ENCODE measurements at places on chromosomes 2 and 18. TPM values are rescaled to one million over a fixed set of nuclear protein-coding genes. Genes with fewer than 3 reads are reported as not detected.
A peak's percentile ranks its signal among the peaks of the same experiment; 100 is the strongest.

Gene CENPA
- not detected for total RNA-seq

Gene CHRNG
- not detected for total RNA-seq

Gene LYPD6B
- total RNA-seq: 10.1 TPM

Gene NDC80
- 3.9 TPM for total RNA-seq

Gene SLC5A7
- total RNA-seq: 1.7 TPM

- DNase-seq: no peak
Measured at GRCh38 chr2:237669283-237669627, 41.9 kb downstream of the LRRFIP1 start.

- DNase-seq: no peak
Measured at GRCh38 chr2:233029321-233029720, 3.2 kb upstream of the NEU2 start.

- no peak for DNase-seq
Measured at GRCh38 chr2:201128933-201129505, 13.1 kb downstream of the CFLAR start.

DNA sequence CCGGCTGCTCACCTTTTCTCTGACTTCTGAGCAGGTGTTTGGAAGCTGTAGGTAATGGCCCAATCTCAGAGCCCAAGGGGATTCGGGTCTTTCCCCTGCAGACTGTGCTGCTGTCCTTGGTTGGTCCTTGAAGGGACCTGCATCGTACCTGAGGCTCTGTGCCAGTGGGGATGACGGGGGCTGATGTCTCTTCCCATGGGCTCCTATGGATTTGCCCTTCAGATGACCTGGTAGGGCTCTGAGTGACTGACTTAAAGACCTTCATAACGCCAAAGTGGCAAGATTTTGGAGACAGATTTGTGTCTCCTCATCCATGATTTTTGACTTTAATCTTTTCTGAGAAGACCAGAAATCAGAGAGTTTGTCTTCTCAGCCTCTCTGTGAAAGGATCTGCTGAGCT, 166.1 kb downstream of the FAM210A start:
- DNase-seq: no peak

DNA sequence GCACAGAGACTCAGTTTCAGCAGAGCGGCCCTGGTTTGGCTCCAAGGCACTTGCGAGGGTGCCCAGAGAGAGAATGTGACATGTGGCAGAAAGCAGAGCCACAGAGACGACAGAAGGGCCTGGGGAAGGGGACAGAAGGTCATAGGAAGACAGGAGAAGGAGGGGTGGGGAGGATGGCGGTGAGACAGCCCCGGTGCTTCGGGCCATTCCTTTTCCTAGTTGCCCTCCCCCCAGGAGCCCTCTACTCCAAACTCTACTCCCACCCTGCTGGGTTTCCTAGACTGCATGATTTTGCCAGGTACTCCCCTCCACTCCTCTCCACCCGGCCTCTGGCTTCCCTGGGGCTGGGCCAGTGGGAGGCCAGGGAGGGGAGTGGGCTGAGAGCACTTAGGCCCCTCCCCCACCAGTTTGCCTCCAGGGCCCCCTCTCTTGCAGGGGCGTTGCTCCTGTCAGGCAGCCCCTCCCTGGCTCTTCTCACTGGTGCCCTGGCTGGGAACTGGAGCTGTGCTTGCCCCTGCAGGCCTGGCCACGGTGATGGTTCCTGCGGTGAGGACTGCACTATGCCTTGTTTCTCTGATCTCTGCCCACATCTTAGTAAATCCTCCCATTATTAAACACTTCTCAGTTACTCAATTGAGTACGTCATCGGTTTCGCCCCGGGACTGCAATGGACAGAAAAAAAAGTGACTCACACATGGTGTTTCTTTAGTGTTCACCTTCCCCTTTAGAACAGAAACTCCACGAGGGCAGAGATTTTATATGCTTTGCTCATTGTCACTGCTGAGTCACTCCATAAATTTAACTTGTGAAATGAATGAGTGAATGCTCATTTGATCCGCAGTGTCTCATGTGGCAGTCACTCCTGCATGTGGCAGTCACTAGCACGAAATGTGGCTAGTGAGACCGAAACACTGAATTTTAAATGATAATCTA, 58.7 kb upstream of the SP3 start:
- no peak for DNase-seq

DNA sequence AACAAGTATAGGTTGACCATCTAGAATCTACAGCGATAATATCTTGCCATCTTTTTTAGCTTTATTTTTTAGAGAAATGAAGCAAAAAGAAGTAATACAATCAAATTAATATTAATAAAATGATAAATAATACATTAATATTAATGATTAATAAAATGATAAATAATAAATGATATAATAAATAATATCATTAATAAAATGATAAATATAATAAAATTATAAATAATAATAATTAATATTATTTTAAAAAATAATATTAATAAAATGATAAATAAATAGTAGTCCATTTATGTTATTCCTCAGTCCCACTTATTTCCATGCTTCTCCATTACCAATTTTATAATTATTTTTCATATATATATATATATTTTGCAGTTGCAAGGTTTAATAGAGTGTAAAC, 3.2 kb upstream of the REG3A start:
- no peak for DNase-seq

DNA sequence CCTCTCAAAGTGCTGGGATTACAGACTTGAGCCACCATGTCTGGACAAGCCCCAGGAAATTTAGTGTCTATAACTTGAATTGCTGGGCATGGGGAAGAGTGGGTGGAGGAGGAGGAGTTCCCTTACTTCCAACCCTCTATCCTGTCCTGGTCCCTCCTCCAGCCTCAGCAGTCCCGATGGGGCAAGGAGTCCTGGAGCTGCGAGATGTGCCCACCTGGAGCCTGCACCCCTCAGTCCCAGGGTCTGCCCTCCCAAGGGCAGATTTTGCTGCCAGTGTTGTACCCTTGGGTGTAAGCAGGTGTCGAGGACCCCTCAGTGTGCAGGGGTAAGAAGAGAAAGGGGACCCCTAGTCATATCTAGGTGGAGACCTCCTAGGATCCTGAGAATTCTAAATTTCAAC, 2.8 kb downstream of the VAMP8 start:
- DNase-seq: no peak

GRCh38 chr2:34266908-34267697, 668.0 kb upstream of the FAM98A start:
- DNase-seq: no peak

- no peak for DNase-seq
Measured at GRCh38 chr2:215914054-215914776, 99.1 kb downstream of the MREG start.

DNA sequence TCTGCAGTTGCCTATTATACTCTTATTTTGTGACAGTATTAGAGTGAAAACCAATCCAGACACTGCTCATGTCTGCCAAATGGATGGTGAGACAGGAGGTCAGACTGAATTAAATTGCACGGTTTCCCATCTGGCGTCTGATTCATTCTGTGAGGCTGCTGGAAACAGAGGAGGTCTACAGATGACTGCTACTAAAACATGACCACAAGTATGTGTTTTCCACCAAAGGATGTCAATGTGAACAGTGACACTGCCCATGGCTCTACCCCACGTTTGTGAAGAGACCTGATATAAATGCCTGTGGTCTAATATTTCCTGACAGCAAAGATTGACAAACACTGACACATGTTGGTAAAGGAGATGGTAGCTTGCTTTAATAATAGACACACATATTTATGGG, 104.3 kb upstream of the ST6GAL2 start:
- peak; percentile 14 for DNase-seq

GRCh38 chr2:122203523-122203922, 448.1 kb downstream of the TSN start:
- no peak for DNase-seq

DNA sequence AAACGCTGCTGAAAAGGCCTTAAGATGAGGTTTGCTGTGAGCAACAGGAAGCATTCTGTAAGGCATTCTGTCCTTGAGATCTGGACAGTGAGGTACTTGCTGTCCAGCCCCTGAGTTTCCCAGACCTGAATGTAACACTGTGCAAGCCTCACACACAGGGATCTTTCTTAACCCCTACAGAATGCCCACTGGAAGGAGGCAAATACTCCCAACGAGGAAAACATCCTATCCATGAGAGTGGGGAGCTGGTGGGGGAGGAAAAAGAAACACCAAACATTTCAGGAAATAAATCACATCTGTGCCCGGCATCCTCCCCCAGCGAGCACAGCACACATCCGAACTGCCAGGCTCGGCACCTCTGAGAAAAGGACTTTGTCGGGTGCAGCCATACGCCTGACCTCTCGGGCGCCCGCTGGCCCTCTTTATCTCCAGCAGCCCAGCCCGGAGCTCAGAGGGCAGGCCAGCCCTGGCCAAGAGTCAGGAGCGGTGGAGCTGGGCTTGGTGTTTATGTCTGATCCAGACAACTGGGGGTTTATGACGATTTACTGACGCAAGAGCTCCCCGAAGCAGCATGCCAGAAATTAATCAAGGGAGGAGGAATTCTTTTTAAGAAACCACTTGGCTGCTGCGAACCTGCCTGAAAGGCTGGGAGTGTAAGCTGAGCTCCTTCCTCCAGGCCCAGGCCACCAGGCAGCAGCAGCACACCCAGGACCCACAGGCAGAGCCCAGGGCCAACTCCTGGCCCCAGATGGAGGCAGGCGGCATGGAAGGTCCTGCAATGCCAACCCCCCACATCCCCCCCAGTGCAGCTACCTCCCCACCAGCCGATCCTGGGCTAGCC, 72.2 kb downstream of the HDAC4 start:
- peak; percentile 96 for DNase-seq

DNA sequence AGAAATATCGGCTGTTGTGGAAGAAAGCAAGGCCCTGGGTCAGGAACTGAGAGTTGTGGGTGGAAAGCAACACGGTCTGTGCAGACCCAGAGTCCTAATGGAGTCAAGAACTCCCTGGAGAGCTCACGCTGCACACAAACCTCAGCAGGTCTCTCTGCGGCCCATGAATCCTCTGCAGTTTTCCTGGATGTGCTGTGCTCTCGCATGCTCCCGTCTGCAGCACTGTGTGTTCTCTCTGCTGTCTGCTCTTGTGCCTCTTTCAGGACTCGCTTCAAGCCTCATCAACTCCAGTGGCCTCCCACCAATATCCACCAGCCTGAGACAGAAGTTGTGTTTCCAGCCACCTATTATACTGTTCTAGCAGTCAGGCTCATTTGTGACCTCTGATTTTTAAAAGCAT, 24.3 kb downstream of the RNU4ATAC start:
- DNase-seq: no peak

DNA sequence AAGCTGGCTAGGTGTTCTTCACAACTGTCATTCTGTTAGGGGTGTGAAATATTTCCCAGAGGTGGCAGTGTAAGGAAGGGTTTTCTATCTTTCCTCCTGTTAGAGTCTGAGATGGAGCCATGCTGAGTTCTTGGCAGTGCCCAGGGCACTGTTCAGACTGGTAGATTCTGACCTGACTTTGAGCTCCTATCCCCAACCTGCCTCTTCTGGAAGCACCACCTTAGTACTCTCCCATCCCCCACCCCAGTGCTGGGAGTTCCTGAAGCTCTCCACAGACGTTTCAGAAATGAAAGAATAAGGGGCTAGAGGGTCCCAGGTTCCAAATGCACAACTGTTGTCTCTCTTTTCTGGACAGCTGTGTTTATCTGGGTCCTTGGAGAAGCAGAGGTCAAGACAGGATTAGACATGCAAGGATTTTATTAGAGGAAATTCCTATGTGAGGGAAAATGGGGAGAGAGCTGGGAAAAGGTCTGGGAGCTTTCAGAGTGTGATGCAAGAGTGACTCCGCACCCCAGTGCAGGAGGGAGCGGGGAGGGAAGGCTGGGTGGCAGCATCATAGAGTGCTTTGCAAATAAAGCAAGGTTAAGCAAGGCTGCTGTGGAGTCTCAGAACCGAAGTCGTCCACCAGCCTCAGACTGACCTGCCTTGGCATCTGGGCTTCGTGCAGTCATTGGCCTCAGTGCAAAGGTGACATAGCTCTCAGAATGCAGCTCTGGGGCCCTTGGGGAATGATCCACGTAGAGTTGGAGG, 75.5 kb downstream of the SLC4A3 start:
- no peak for DNase-seq

DNA sequence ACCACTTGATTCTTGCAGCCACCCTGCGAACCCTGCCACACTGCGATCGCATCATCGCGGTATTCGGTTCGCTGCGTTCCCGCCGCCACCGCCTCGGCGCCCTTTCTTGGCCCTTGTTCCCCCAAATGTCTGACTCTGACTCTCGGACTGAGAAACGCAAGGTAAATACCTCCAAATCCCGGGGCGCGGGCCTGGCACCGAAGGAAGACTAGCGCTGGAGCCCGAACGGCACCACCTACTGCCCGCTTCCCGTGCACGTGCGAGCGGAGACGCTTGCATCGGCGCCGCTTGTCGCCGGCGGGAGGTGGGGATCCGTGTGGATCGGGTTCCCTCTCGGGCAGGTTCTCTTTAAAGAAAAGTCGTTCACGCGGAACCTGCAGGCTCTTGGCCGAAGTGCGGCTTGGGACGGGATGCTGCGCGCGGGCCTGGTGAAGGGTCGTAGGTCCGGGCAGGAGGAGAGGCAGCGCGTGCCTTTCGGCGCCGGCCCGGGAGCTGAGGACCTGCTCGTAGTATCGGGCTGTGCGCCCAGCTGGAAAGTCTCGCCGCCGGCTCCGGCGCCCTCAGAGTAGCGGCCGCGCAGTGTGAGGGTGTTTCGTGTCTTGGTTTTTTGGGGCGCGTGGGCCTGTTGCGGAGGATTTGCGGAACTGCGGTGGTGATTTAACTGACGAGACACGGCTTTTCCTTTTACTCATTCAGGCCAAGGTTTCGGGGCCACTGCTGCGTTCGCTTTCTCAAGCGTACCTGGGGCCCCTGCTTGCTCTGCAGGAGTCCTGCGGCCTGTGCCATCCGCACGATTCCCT, 514 bp downstream of the BCL2L11 start:
- no peak for DNase-seq

GRCh38 chr18:25595274-25596060, 243.5 kb upstream of the ZNF521 start:
- no peak for DNase-seq

DNA sequence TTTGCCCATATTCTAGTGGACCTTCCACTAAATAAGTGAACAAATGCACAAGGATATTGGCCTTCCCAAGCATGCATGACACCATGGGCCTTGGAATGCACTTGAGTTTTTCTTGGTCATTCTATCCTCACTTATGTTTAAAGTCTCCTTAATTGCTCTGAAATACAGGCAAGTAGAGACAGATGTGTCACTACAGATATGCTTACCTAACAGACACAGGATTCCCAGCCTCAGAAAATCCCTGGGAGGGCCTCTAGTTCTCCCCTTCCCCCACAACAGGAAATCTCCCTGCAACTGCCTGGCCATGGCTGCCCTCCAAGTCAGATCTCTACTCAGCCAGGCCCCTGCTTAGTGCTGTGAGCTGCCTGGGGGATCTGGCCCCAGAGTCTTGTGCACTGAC, 445.2 kb downstream of the IRS1 start:
- no peak for DNase-seq

DNA sequence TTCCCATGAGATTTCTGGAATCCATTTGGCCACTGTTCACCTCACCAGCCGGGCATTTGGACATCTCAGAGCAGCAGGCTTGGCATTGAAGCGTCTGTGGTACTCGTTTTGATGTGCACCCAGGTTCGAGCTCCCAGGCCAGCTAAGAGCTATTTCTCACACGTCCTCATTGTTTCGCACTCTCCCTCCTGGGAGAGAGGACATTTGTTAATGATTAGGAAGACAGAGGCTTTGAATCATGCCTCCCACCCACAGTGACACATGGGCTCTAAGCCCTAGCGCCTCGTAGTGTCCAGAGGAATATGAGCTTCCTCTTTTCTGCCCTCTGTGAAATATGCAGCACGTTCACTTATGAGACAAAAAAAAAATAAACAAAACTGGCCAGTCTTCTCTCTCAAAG, 361.8 kb downstream of the RND3 start:
- no peak for DNase-seq

- no peak for DNase-seq
Measured at GRCh38 chr18:11955239-11956029, 25.9 kb upstream of the IMPA2 start.

Data from vagina (tissue), 2 donors.